Retina (tissue), 1 donor: ENCODE measurements at places on chromosomes 3 and 15.

DNA sequence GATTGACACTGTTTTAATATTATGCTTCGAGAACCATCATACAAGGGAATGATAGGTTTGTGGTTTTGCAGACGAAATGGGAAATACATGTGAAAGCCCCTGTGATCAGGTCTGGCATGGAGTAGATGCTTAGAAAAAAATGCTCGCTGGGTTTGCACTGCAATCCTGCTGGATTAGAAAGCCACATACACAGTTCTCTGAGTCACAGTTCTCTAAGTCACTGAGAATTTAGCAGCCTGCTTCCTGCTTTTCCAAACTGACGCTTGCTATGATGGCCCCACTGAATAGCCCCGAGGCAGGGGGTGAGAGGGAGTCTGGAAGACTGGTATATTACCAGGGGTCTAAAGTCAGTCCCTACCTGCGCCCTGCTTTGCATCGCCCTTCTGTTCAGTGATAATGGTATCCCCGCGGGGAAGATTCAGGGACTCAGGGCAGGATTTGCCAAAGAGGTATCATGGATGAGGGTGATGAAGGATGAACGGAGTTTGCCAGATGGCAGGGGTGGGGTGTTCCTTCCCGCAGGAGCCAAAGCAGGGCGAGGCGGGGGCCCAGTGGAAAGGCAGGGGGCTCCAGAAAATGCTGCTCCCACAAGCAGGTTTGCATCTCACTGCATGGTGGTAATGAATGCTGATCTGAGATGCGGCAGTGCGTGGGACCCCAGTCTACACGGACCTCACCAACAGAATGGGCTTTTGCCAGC, 82.3 kb downstream of the IQSEC1 start:
- no peak for DNase-seq

- DNase-seq: no peak
Observed at GRCh38 chr3:9784965-9785364, 7.3 kb downstream of the TADA3 start.

- DNase-seq: no peak
Observed at GRCh38 chr3:14555835-14556234, 15.7 kb upstream of the GRIP2 start.

DNA sequence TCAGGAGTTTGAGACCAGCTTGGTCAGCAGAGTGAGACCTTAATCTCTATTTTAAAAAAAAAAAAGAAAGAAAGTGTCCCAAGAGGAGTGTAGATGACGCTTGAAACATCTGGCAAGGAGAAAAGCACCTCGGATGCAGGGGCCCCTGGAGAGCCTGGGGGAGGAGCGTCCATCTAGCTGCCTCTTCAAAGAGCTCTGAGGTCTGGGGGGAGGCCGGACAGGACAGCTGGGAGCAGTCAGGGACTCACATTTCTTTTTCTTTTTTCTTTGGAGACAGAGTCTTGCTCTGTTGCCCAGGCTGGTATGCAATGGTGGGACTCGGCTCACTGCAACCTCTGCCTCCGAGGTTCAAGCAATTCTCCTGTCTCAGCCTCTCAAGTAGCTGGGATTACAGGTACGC, 3.3 kb upstream of the IDH2 start:
- no peak for DNase-seq

DNA sequence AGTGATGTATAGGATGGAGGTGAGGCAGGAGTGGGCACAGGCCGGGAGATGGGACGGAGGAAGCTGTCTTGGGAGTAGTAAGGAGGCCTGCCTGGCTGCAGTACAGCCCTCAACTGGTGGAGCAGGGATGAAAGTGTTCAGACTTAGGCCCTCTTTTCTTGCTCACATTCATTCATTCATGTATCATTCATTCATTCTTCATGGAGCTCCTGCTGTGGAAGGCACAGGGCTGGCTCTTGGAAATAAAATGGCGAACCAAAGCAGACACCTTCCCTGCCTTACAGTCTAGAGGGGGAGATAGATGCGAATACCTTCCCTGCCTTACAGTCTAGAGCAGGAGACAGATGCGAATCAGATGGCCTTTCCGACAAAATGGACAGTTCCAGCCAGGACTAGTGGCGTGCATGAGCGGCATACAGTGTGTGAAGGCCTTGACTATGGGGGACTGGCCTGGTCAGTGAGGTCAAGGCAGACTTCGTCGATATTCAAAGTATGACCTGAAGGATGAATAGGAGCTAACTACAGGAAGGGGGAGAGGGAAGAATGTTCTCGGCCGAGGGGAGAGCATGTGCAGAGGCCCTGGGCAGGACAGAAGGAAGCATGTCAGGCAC, 143.2 kb upstream of the TLE3 start:
- no peak for DNase-seq

- DNase-seq: no peak
Observed at GRCh38 chr3:82186017-82186416, 424.6 kb upstream of the GBE1 start.

DNA sequence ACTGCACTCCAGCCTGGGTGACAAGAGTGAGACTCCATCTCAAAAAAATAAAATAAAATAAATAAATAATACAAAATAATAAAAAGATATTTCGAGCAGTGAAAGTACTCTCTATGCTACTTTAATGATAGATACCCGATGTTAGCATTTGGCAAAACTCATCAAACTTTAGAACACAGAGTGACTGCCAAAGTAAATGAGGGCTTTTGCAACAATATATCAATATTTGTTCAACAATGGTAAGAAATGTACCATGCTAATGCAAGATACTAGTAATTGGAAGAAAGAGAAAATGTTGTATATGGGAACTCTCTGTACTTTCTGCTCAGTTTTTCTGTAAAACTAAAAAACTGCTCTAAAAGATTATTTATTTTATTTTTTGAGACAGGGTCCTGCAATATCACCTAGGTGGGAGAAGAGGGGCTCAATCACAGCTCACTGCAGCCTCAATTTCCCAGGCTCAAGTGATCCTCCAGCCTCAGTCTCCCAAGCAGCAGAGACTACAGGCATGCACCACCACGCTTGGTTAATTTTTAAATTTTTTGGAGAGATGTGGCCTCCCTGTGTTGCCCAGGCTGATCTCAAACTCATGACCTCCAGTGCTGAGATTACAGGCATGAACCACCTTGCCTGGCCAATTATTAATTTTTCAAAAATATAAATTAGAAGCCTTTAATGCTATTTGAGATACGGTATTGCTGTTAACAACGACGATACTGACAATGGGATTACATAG, 650.5 kb upstream of the NR2F2 start:
- DNase-seq: no peak

DNA sequence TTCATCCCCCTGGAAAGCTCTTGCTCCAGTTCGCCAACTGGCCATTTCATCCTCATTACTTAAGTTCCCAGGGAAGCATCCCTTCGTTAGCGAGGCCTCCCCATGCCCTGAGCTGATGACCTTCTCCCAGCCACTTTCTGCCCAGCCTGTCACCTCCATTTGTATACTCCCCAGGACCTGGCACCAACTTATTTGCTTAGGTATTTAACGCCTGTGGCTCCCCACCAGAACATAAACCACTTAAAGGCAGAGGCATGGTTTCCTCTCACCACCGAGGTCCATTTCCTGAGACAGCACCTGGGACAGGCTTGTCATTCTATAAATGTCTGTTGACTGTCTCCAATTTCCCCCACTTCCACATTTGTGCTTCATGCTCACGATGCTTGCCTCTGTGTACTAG, 189.0 kb downstream of the ZNF621 start:
- DNase-seq: no peak

DNA sequence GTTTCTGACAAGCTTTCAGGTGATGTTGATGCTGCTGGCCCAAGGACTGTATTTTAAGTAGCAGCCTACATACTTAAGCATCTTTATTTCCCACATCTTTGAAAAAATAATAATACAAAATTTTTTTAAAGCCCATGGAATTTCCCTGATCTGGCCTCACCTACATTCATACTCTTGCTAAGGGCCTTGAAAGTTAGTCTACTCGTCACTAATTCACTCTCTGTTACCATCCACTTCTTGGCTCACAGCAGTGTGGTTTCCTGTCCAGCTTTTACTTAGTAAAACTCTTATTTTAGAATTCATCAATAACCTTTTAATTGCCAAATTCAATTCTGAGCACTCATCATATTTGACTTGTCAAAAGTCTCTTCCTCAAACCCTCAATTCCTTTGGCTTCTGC, 59.3 kb upstream of the CRTC3 start:
- no peak for DNase-seq

DNA sequence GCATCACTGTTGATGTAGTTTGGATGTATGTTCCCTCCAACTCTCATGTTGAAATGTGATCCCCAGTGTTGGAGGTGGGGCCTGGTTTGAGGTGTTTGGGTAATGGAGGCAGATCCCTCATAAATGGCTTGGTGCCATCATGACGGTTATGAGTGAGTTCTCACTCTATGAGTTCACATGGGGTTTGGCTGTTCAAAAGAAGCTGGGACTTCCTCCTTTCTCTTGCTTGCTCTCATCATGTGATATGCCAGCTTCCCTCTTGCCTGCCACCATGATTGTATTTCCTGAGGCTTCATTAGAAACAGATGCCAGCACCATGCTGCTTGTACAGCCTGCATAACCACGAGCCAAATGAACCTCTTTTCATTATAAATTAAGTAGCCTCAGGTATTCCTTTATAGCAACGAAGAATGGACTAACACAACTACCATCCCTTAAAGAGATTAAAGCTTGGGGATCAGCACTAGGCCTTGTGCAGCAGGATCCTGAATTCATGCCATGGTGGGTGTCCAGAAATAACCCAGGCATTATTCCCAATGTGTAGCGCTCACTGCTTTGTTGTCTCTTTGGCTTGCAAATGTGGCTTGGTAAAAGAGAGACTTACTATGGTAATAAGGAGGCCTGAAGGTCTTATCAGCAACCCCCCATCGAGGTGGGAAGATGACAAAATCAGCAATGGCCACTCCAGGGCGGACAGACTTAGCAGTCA, 41.9 kb downstream of the NDUFB4 start:
- DNase-seq: no peak

- DNase-seq: no peak
Observed at GRCh38 chr3:69011096-69011730, 2.3 kb downstream of the EOGT start.

DNA sequence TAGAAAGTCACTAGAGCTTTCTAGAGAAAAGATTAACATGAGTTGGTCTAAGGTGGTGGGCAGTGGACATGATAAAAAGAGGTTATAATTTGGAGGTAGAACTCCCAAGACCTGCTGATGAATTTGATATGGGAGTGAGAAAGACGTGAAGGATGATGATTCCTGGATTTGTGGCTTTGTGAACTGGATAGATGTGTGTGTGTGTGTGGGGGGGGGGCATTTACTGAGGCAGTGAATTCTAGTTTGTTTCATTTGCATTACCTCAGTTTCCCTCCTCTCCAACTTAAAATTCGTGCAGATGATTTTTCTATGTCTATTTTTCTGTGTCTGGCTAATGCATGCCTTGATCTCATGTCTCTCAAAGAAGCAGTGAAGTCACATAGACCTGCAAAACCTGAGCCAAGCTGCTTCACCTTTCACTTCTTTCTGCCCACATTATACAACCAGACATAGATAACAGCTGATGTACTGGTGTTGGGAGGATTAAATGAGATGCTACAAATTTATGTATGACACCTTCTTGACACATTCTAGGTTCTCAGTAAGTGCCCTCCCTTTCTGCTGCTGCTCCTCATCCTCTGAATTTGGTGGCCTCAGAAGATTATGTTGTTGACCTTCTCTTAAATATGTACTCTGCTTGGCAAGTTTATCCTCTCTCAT, 9.9 kb downstream of the AHSG start:
- DNase-seq: no peak

GRCh38 chr3:106381286-106381938, 512.6 kb upstream of the CBLB start:
- no peak for DNase-seq

DNA sequence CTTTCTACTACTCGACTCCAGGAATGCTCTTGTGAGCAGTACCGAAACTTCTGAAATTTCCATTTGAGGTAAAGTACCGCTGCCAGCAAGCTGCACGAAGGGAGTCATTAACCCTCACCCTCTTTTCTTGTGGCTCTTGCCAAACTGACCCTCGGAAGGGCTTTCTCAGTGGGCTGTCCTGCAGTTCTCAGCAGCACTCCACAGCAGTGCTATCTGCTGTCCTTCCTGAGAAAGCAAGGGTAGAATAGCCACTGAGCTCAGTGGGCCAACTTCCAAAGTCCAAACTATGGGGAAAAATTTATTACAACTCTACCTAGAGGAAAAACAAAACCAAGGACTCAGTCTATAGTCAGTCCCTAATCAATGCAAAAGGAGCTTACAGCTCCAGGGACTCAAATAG, 38.5 kb upstream of the COL8A1 start:
- no peak for DNase-seq

GRCh38 chr15:91520850-91521249, 332.7 kb upstream of the SLCO3A1 start:
- no peak for DNase-seq

DNA sequence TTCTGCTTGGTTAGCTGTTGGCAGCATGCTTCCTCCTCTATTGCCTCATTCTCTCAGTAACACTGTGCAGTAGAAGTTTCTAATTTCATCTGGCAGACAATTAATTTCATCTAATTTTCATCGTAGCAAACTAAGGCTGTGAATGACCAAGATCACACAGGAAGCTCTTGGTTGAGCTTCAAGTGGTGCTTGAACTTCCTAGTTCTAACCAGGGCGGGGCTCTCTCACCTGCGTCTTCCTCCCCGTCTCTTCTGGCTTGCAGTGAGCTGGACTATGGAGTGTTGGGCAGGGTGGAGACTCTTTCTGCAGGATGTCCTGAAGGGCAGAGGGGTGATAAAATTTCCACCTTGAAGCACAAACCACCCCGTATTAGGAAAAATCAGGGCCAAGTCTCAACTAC, 2.0 kb upstream of the IL16 start:
- no peak for DNase-seq

DNA sequence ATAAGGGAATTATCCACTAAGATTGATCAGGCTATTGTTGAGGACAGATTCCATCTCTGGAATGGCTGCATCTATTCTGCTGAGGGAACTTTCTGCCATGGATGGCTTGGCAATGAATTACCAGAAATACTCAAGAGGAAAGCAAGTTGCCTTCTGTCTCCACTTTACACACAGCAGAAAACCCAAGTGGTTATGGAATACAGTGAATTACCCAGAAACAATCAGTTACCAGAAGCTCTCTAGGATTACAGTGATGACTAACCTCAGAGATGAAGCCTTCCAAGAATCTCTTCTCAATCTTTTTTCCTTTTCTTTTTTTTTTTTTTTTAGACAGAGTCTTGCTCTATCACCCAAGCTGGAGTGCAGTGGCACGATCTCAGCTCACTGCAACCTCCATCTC, 183.3 kb downstream of the WDR76 start:
- DNase-seq: no peak

DNA sequence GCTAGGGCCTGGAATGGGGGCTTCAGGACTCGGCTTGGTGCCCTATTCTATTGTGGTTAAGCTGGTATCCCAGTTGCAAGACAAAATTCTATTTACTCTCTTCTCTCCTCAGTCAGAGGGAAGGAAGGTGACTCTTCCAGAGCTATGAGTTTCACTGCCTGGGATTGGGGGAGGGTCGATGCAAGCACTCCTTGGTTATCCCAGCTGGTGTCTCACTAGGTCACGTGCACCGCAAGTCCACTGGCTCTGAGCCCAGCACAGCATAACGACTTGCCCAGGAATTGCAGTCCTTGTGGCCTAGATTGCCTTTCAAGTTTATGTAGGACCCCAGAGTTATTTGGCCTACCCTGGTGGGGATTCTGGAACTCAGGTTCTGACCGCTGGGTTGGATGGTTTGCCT, 958.8 kb downstream of the IGSF11 start:
- no peak for DNase-seq
